Breast epithelium (tissue), 4 donors: ENCODE measurements at places on chromosomes 4 and X.

DNA sequence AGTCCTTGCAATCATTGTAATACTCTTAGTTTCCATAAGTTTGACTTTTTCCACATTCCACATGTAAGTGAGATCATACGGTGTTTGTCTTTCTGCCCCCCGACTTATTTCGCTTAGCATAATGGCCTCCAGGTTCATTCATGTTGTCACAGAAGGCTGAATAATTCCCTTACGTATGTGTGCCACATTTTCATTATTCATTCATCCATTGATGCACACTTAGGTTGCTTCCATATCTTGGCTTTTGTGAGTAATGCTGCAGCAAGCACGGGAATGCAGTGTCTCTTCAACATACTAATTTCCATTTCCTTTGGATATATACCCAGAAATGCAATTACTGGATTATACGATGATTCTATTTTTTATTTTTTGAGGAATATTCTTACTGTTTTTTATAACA is 22.0 kb upstream of the VEGFC start:
- no peak for DNase-seq

GRCh38 chr4:122701061-122701460 is 31.4 kb upstream of the BBS12 start:
- DNase-seq, result no peak

GRCh38 chrX:149262086-149262485 is 243.0 kb downstream of the IDS start:
- DNase-seq, result no peak

DNA sequence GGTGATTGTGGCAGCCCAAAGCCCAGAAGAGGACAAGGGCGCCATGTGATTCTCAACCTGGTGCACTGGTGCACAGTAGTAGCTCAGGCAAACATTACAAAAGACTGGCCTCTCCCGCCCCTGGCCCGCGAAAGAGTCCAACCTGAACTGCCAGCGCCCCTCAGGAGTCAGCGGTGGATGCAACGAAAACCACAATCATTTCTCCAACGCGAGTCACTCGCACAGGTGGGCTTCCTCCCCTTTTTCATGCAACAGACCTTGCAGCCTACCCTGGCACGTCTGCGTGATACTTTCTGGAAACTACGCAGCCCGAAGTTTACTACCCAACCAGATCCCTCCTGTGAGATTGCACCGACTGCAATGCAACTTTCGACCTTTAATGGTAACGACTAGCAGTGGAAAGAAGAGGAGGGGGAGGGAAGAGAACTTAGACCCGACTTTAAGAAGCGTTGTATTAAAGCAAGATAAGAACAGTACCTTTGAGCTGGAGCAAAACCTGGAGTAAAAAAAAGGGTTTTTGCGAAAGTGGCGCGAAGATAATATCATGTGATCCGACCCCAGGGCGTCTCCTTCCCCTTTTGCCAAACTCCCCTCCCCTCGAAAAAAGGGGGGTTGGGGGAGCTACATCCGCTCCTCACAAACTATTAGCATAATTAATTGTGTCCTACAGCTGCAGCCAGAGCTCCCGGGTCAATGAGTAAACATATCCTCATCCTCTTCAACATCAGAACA is 63.3 kb upstream of the CCDC160 start:
- no peak for DNase-seq

GRCh38 chr4:17085416-17085815 is 187.0 kb upstream of the LDB2 start:
- DNase-seq, result no peak

DNA sequence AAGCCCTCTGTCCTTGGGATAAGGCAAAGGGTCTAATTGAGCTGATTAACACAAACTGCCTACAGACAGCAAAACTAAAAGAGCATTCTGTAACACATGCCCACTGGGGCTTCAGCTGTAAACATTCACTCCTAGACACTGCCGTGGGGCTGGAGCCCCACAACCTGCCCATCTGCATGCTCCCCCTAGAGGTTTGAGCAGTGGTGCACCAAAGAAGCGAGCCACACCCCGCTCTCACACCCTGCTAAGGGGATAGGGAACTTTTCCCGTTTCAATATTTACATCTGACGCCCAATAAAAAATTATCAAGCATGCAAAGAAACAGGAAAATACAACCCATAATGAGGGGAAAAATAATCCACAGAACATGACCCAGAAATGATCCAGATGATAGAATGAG is 46.9 kb upstream of the HSD17B10 start:
- DNase-seq, result no peak

GRCh38 chr4:15238720-15239119 is 189.1 kb upstream of the C1QTNF7 start:
- DNase-seq, result no peak

- no peak for DNase-seq
Observed at GRCh38 chr4:169115144-169115896, 105.3 kb upstream of the CBR4 start.

GRCh38 chr4:25258980-25259578 is 25.2 kb downstream of the PI4K2B start:
- no peak for DNase-seq
